Muscle of leg (tissue), 16 donors: ENCODE measurements at places on chromosomes 1 and 21. TPM values are rescaled to one million over a fixed set of nuclear protein-coding genes. Genes with fewer than 3 reads are reported as not detected.

DNA sequence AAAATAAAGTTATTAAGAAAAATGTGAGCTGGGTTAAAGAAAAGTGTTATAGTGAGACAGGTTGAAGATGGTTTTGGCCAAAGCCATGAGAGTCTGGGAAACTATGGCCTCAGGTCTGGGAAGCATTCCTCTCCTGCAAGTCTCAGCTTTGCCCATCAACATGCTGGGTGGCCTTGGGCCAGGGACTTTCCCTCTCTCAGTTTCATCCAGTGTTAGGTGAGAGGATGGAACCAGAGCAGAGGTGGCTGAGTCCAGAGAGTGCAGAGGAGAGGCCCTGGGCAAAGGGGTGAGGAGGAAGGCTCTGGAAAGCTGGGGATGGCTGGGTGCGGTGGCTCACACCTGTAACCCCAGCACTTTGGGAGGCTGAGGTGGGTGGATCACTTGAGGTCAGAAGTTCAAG lies 10.5 kb downstream of the PADI2 start:
- no peak for DNase-seq
- no peaks in the 10 kb centered on the region for H3K36me3 ChIP-seq
- peaks cover 4% of the 10 kb centered on the region for H3K27me3 ChIP-seq
- no peak overlapping the region for H3K4me3 ChIP-seq
- peaks cover 46% of the 10 kb centered on the region for H3K4me1 ChIP-seq
- H3K27ac ChIP-seq: no peak overlapping the region

DNA sequence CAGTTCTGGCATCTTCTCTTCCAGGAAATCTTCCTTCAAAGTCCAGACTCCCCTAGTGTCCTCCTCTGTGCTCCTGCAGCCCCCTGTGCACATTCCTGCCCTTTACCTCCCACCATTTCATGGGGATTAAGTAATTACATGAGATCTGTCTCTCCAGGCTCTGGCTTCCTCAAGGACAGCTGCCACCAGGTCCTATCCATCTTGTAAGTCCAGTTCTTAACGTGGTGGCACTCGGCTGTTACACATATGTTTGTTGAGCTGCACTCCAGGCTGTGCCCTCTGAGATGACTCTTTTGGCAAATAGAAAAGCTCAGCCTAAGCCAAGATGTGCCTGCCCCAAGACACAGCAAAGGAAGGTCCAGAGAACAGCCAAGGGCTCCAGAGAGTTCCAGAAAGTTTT lies 57.4 kb upstream of the CAMK1G start:
- H3K27me3 ChIP-seq: peaks cover 8% of the 10 kb centered on the region
- no peaks in the 10 kb centered on the region for H3K4me1 ChIP-seq
- no peak overlapping the region for H3K4me3 ChIP-seq
- H3K27ac ChIP-seq: no peak overlapping the region
- H3K36me3 ChIP-seq: no peaks in the 10 kb centered on the region

- H3K27me3 ChIP-seq: peaks cover 2% of the 10 kb centered on the region
- H3K36me3 ChIP-seq: peaks cover 8% of the 10 kb centered on the region
- no peak overlapping the region for H3K27ac ChIP-seq
- no peak for DNase-seq
Observed at GRCh38 chr21:42300045-42300583, 15.1 kb downstream of the TFF3 start.

GRCh38 chr1:241527146-241527545 lies 5.0 kb upstream of the KMO start:
- H3K27me3 ChIP-seq: no peaks in the 10 kb centered on the region
- H3K27ac ChIP-seq: no peak overlapping the region
- H3K36me3 ChIP-seq: no peaks in the 10 kb centered on the region
- no peak overlapping the region for H3K4me3 ChIP-seq
- H3K4me1 ChIP-seq: no peaks in the 10 kb centered on the region

DNA sequence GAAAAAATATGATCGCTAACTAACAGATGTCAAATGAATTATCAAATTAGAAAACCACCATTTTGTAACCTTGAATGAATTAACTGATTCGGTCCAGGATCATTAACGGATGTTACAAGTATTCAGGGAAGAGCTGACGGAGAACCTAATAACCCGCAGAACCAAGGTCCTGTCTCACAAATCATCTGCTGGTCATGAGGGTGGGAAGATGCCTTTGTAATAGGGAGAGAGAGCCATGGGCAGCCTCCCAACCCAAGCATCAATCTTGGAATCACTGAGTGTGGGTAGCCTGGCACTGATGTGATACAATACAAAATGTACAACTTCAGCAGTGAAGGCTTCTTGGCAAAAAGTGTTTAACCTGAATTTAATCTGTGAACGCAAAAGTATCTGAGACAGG lies 89.6 kb upstream of the CLDN14 start:
- H3K4me1 ChIP-seq: peaks cover 33% of the 10 kb centered on the region
- H3K27ac ChIP-seq: no peak overlapping the region
- peaks cover 3% of the 10 kb centered on the region for H3K27me3 ChIP-seq
- H3K36me3 ChIP-seq: no peaks in the 10 kb centered on the region
- no peak overlapping the region for H3K4me3 ChIP-seq

GRCh38 chr1:184242507-184242943 lies 144.3 kb upstream of the C1orf21 start:
- no peak overlapping the region for H3K4me3 ChIP-seq
- peak; percentile 27 for DNase-seq
- no peaks in the 10 kb centered on the region for H3K4me1 ChIP-seq
- no peaks in the 10 kb centered on the region for H3K36me3 ChIP-seq
- no peak overlapping the region for H3K27ac ChIP-seq

DNA sequence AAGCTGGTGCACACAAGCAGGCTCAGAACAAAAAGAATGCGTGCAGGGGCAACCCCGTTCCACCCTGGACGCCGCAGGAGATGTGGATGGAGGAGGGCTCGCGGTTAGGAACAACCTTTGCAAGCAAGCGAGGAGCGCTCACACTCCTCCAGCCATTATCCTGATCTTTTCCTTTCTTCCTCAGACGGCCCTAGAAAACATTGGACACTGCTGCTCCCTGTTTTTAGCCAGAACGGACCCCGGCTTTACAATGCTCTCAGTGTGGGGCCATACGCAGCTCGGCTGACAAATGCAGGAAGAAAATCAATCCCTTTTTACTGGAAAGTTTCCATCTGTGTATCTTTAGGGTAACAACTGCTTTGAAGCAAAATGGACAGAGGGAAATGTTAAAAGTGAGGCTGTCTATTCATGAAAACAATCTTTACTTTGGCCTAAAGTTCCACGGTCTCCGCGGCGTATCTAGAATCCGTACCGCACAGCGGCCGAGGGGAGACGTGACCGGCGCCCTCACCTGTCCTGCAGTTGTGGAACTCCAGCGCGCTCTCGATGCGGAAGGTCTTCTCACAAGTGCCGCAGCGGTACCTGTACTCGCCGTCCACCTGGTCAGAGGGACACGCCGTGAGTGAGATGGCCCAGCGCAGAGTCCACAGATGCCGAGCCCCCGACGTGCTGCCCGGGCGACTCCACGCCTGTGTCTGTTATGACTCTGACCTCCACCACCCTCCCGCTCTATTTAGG lies 44.0 kb downstream of the PRDM15 start:
- no peak overlapping the region for H3K4me3 ChIP-seq
- H3K27ac ChIP-seq: no peak overlapping the region
- no peak for DNase-seq
- peaks cover 35% of the 10 kb centered on the region for H3K36me3 ChIP-seq

GRCh38 chr21:37263827-37264600 lies 3.1 kb downstream of the VPS26C start:
- no peaks in the 10 kb centered on the region for H3K27me3 ChIP-seq
- H3K4me3 ChIP-seq: no peak overlapping the region
- H3K27ac ChIP-seq: no peak overlapping the region
- peaks cover 4% of the 10 kb centered on the region for H3K36me3 ChIP-seq
- peaks cover 5% of the 10 kb centered on the region for H3K4me1 ChIP-seq
- DNase-seq: no peak

GRCh38 chr1:59516881-59517280 lies 220.0 kb downstream of the FGGY start:
- peaks cover 11% of the 10 kb centered on the region for H3K4me1 ChIP-seq
- no peak overlapping the region for H3K27ac ChIP-seq
- peak; percentile 37 for DNase-seq
- no peak overlapping the region for H3K4me3 ChIP-seq
- H3K36me3 ChIP-seq: no peaks in the 10 kb centered on the region

DNA sequence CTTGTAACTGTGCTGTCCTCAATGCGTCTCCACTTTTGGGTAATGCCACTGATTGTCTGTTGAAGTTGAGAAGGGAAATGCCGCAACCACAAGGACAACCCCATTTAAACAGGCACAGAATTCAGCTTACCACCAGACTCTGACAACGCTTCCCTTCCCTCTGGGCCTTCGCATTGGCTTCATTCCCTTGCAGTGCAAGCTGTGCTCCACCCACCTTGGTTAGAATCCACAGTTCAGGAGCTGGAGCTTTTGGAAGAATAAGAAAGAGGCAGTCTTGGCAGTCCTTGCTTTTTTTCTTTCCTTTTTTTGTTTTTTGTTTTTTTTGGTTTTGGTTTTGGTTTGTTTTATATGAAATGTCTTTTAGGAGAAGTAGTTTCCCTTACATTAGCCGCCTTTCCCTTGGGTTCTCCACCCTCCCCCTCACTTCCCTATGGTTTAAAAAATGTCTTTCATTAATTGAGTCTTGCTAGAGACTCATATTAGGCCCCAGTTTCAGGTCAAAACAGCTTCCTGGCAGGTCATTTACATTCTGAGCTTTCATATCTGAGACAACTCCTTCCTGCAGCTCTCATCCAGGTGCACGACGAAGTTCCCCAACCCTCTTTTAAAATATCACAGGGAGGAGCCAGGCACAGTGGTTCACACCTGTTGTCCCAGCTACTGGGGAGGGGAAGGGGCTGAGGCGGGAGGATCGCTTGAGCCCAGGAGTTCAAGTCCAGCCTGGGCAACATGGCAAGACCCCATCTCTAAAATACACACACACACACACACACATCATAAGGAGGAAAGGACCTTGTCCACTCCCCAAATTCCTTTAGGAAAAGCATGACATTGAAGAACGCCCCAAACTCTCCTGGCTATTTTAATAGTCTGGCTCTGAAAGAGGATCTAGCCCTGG lies 20.7 kb upstream of the LAX1 start:
- peak overlapping the region; percentile 78 for H3K27ac ChIP-seq
- no peaks in the 10 kb centered on the region for H3K27me3 ChIP-seq
- H3K4me1 ChIP-seq: peaks cover 13% of the 10 kb centered on the region

DNA sequence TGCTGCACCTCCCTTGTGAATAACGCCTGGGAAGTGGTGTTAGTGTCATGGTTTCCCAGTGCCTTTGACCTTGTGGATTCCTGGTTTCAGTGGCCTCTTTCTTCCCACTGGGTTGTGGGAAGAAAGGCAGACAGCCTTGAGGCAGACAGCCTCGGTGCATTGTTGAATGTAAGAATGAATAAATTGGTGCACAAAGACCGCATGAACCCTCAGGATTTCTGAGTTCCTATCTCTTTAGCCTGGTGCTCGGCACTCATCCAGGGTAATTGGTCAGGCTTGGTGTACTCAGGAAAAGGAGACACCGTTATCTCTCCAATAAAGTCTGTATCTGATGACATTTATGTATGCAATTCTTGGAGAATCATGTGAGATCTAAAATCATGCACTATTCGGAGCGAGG lies 5.1 kb downstream of the ZNF362 start:
- DNase-seq: no peak
- H3K4me3 ChIP-seq: no peak overlapping the region
- peaks cover 41% of the 10 kb centered on the region for H3K4me1 ChIP-seq
- H3K27ac ChIP-seq: no peak overlapping the region

GRCh38 chr1:171606402-171606941 lies 15.6 kb upstream of the MYOCOS start:
- DNase-seq: no peak
- H3K4me3 ChIP-seq: no peak overlapping the region
- H3K36me3 ChIP-seq: no peaks in the 10 kb centered on the region
- H3K27ac ChIP-seq: no peak overlapping the region
- no peaks in the 10 kb centered on the region for H3K4me1 ChIP-seq

- no peak overlapping the region for H3K27ac ChIP-seq
- DNase-seq: peak; percentile 60
- peaks cover 20% of the 10 kb centered on the region for H3K4me1 ChIP-seq
- H3K27me3 ChIP-seq: no peaks in the 10 kb centered on the region
- H3K4me3 ChIP-seq: no peak overlapping the region
Observed at GRCh38 chr21:40685141-40685540, 161.8 kb downstream of the DSCAM start.

DNA sequence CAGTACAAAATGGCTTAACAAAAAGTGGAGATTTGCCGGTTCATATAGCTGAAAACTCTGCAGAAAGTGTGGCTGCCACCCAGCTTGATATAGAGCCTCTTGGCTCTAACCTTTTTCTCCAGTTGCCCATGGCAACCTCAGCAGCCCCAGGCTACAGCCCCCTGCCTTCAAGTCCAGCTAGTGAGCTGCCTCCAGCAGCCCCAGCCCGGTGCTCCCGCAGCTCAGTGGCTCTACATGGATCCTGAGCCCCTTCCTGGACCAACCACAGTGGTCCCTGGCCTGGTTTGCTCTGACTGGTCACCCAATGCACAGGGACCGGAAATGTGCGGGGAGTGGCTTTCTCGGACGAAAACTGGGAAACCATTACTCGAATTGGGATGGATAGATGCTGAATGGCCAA lies 13.3 kb upstream of the ATF3 start:
- H3K27ac ChIP-seq: no peak overlapping the region
- no peaks in the 10 kb centered on the region for H3K36me3 ChIP-seq
- DNase-seq: no peak
- no peaks in the 10 kb centered on the region for H3K4me1 ChIP-seq
- no peak overlapping the region for H3K4me3 ChIP-seq

DNA sequence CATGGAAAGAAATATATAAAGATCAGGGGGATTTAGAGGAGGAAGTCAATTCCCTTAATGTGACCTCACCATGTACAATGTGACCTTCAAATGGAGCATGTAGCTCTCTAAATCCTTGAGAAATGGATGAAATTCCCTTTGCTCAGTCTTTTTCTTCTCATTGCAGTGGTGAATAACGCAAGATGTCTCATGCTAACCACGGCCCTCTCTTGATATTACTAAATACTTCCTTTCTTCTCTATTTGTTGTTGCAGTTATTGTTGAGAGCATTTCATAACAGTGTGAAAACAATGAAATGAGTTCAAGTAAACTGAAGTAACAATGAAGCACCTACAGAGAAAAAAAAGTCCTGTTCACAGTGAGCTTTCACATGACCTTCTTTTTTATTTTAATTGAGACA lies 55.6 kb downstream of the ZNF281 start:
- H3K4me3 ChIP-seq: no peak overlapping the region
- H3K4me1 ChIP-seq: peaks cover 2% of the 10 kb centered on the region
- no peak overlapping the region for H3K27ac ChIP-seq
- H3K36me3 ChIP-seq: no peaks in the 10 kb centered on the region
- DNase-seq: no peak

WNT3A gene
- polyA plus RNA-seq: not detected

PGLYRP3 gene
- not detected for polyA plus RNA-seq

SLC6A9 gene
- polyA plus RNA-seq: 3.3 TPM

S100A8 gene
- polyA plus RNA-seq: 24.8 TPM
